ENCODE measurements at places on chromosomes 7 and 10.

DNA sequence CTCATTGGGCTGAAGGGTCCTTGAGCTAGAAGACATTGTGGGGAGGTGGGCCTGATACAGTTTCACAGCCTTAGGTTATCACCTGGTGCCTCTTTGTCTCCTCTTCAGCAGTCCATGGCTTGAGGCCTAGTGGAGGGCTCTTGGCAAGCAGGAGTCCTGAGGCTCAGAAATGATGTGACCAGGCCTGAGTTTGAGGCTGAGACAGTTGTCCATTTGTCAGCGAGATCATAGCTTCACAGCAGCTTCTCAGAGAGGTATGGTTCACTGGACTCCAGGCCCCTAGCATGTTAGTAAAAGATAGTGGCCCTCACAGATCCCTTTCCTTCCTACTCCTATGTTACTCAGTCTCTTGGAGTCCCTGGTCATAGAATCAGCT is 19.1 kb downstream of the SUFU start:
- DNase-seq = no peak

DNA sequence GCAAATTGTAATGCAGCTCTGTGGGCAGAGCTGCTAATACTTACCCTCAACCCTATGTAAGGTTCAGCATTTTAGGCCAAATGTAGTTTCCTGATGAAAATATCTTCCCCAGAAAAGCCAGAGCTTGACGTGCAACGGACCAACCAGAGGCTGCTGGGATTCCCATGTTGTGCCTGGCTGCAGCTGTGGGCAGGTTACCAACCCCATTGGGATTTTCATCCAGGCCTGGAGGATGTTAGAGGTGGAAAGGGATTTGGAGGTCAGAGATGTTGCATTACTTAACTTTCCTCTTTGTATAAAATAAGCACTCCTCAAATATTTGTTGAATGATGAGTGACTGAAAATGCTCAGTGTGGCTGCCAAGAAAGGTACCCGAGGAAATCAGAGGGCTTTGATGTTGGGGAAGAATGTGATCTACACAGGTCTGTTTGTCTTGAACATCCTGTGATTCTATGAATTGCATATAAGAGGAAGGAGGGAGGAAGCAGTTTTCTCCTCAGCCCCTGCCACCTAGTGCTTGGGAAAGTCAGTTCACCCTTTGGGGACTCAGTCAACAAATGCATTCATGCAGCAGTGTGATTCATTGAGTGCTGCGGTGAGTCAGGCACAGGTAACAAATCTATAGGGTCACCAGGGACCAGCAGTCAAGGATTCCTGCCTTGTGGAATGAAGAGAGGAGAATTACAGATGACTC is 487.2 kb downstream of the RPS24 start:
- DNase-seq = peak; percentile 45

GRCh38 chr10:133475425-133475734 is 21.6 kb downstream of the SCART1 start:
- DNase-seq = no peak

DNA sequence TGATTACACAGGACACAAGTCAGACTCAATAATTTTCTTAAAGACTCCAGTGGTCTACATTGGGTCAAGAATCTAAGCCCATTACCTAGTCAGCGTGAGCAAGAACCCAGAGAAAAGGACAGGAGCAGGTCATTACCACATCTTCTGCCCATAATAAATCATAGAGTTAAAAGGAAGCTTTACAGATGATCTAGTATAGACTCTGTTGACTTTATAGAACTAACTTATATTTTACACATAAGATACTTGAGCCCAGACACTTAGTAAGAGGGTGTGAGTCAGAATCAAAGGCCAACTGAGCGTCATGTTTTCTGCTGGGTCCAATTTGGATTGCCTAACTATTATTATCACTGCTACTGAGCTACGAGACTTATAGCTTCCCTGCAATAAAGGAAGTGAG is 206.1 kb upstream of the NPSR1 start:
- no peak for DNase-seq

DNA sequence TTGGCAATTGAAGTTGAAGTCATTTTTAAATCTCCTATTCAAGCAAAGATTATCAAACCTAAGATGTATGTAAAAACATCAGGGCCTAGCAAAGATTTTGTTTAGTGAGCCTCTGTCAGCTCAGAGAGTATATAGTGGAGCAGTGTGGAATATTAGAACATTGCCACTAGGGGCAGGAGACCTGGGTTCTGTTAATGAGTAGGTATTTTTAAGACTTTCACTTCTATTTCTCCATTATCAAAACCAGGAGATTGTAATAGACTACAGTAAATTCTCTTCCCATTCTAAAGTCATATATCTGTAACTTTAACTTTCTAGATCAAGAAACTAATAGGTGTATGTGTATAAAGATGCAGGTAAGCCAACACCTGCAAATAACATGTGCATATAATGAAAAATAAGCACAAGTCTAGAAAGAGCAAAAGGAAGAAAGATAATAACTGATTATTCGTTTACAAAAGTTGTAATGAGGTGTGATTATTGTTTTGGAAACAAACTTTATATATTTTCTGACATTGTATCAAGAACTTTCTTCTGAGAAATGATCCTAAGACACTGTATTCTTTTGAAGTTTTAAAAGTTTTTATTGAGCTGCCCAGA is 64.4 kb downstream of the KCND2 start:
- no peak for DNase-seq

DNA sequence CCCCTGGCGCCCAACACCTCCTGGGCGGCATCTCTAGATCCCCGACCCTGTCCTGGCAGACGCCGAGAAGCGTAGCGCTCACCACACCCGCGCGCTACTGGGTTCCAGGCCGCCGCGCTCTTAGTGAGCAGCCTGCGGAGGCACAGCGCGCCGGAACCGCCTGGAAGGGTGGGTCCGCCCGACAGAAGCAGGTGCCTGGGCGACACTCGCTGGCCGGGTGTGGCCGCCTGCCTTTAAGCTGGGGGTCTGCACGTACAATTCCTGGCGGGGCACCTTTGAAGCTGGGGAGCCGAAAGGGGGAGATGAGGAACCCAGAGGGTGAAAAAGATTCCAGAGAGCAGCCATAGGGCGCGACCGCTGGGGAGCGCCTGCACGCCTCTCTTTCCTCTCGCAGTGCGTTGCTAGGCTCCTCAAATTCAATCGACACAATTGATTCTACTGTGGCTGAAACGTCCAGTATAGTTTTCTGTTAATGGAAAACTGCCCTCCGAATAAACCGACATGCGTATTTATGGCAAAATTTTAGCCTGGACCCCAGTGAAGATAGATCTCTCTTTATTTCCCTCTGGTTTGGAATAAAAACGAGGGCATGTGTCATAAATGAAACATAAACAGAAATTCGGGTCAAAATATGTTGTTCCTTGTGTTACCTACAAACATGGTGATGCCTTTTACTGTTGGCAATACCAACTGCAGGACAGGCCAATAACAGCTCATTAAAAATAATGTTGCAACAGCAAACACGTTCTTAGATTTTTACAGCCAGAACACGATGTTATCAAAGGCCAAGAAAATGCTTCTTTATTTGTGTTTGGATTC is 4.6 kb downstream of the HMX3 start:
- DNase-seq = peak; percentile 67

DNA sequence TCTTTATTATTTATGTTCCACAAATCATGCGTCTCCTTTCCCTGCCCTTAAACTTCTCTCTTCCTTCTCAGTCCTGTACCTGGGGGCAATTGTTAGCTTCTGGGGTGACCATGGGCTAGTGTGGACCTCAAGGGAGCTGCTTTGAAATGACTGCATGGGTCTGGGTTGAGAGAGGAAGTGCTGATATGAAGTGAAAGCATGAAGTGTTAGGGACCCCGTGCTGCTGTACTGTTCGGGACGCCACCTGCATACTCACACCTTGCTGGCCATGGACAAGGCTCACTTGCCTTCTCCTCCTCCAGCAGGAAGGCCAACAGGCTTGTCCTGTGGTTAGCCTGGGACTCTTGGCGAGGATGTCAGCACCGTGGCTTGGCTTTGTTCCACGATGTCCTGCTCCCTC is 56.7 kb downstream of the MTPN start:
- DNase-seq = no peak

DNA sequence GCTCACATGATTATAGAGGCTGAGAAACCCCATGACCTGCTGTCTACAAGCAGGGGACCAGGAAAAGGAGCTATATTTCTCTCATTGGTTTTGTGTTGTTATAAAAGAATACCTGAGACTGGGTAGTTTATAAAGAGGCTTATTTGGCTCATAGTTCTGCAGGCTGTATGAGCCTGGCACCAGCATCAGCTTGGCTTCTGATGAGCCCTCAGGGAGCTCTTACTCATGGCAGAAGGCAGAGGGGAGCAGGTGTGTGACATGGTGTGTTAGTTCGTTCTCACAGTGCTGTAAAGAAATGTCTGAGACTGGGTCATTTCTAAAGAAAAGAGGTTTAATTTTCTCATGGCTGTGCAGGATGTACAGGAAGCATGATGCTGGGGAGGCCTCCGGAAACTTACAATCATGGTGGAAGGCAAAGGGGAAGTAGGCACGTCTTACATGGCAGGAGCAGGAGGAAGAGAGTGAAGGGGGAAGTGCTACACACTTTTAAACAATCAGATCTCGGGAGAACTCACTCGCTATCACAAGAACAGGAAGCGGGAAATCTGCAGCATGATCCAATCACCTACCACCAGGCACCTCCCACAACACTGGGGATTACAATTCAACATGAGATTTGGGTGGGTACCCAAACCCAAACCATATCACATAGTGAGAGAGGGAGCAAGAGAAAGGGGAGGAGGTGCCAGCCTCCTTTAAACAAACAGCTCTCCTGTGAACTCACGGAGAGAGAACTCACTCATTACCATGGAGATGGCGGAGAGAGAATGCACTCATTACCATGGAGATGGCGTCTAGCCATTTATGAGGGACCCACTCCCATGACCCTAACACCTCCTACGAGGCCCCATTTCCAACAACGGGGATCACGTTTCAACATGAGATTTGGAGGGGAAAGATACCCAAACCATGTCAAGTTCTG is 133.4 kb downstream of the JCAD start:
- no peak for DNase-seq

DNA sequence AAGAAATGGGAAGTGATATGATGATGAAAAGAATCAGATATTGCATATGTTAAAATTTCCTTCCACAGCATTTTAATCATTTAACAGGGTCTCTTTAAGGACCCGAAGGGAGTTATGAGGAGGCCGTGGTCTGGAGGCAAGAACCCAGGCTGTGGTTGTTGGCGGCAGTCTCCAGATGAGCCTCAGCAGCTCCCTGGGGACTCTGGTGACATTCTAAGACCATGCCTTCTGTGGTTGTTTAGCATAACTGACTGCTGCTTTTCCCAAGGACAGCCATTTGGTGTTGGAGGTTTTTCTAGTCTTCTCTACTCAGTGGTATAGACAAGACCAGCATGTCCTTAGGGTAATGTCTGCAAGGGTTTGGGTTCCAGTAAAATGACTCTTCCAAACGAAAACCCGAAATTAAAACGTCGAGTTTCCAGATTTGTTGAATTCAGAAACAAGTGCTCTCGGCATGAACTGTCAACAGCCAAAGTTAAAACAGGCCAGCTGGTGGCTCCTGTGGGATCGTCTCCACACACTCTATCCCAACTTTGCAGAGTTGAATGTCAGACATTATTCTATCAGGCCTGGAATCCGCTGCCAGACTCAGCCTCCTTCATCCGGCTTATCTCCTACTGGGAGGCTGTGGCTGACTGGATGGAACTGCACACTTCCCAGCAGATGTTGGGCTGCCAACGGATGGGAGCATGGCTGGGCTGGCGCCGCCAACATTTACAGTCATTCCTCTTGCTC is 183.1 kb downstream of the TAX1BP1 start:
- no peak for DNase-seq

DNA sequence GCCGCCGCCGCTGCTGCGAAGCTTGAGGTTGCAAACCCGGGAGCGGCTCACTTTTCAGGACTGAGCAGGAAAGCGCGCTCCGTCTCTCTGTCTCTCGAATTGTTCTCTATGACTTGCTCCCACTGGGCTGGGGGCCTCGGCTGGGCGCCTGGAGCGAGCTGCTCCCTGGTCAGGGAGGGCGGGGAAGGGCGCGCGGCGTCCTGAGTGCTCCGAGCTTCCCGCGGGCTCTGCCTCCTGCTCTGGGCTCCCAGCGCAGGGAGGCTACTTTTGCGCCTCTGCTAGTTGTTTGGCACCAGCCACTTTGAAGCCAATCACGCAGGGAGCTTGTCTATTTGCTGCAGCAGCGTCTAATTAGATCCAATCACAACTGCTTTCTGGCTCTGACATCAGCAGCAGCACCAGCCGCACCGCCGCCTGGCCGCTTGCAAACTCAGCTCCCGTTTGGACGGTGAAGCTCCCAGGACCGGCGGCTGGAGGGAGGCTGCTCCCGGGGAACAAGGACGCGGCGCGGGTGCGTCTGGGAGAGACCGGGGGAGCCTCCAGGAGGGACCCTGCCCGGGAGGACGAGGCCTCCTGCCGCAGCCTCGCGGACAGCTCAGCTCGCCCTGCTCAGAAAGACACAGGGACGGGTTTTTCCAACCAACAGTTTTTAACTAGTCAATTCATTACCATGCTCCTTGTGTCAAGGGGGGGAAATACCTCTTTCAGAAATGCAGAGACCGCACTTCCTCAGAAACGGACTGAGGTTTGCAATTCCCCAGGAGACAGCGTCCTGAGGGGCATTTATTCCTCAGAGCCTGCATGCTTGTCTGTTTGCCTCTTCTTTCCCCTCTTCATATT is at the start of gene ADARB2:
TSS of gene ADARB2 (minus strand) at position 304 of the 840 bp plus-strand sequence.
- DNase-seq = no peak
